ENCODE measurements at places on chromosomes 13 and 19. TPM values are rescaled to one million over a fixed set of nuclear protein-coding genes. Genes with fewer than 3 reads are reported as not detected.

The KIR2DL4 gene
- total RNA-seq = not detected

DNA sequence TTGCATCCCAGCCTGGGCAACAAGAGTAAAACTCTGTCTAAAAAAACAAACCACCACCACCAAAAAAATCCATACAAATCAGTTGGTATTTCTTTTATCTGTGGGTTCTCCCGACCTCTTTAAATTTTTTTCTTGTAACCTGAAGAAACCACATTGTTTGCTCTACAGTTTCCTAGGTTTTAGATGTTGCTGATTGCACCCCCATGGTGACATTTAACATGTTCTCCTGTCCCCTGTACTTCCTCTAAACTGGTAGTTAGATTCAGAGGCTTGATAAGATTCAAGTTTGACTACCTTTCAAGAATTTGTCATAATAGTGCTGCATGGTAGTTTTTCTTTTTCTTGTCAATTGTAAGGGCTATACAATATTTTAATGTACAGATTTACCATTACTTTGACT lies 24.0 kb downstream of the ALG5 start:
- no peak for DNase-seq

- DNase-seq = no peak
These were observed 1.2 kb downstream of the SEMA6B start for GRCh38 chr19:4557971-4558941.

The LGALS14 gene
- not detected for total RNA-seq

DNA sequence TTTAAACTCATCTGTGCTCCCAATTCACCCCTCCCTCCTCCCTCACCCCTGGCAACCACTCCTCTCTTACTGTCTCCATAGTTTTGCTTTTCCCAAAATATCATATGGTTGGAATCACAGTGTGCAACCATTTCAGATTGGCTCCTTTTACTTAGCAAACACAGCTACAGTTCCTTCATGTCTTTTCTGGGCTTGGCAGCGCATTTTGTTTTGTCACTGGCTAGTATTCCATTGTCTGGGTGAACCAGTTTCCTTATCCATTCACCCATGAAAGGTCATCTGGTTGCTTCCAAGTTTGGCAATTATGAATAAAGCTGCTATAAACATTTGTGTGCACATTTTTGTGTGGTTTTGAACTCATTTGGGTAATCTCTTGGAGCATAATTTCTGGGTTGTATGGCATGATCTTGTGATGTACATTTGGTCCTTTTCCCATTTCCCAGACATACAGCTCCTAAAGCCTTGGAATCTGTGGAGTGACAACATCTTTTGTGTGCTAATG lies 23.9 kb upstream of the GAS6 start:
- no peak for DNase-seq

The C1QTNF9B gene
- not detected for total RNA-seq

- DNase-seq = no peak
These were observed 553.9 kb upstream of the ARGLU1 start for GRCh38 chr13:107121793-107122192.

The VAV1 gene
- 75.6 TPM for total RNA-seq

- DNase-seq = no peak
These were observed 116.9 kb downstream of the DPF1 start for GRCh38 chr19:38107129-38107528.

The NRTN gene
- total RNA-seq = 0.47 TPM

DNA sequence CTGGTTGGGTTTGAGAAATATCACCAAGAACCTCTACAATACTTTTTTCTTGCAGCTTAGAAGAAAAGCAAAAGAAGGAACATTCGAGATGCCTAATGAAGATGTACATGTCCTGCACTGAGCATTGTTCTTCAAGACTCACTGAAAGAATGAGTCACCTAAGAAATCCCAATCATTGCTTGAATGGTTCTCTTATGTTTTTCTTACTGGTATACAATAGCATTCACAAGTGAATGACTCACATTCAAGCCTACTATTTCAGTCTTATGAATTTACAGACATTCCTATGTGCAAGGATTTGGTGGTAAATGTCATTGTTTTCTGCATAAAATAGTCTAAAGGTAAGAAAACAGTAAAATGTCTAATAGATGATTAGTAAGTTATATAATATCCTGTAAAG lies 594.6 kb downstream of the PCDH9 start:
- DNase-seq = no peak

The PSG11 gene
- not detected for total RNA-seq

DNA sequence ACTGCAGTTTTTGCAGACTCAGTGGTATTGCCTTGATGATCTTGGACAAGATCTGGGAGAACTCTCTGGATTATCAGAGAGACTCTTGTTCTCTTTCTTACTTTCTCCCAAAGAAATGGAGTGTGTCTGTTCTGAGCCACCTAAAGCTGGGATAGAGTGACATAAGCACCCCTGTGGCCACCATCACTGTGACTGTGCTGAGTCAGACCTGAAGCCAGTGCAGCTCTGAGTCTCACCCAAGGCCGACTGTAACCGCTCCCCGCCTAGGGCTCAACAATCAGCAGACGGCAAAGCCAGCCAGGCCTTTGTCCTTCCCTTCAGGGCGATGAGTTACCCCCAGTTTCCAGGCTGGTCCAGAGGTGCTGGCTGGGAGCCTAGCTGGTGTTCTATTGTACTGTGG lies 795.6 kb downstream of the UQCRFS1 start:
- no peak for DNase-seq

GRCh38 chr13:97371486-97372109 lies 62.4 kb upstream of the RAP2A start:
- DNase-seq = no peak

DNA sequence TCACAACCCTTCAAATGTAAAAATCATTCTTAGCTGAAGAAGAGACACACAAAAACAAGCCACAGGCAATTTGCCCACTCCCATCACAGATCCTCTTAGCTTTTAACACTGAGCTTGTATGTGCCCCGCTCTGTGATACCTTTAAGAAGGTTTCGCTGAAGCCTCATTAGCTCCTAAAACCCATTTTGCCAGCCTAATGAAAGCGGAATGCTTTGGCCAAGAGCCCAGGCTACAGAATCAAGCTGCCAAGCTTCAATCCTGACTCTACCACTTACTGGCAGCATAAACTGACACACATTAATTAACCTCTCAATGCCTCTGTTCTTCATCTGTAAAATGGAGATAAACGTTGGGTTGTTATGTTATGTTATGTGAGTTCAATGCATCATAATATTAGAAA lies 10.5 kb downstream of the ZNF112 start:
- no peak for DNase-seq

The EBI3 gene
- total RNA-seq = 26.2 TPM

GRCh38 chr13:66748712-66749111 lies 481.4 kb downstream of the PCDH9 start:
- no peak for DNase-seq

The LILRA1 gene
- not detected for total RNA-seq

DNA sequence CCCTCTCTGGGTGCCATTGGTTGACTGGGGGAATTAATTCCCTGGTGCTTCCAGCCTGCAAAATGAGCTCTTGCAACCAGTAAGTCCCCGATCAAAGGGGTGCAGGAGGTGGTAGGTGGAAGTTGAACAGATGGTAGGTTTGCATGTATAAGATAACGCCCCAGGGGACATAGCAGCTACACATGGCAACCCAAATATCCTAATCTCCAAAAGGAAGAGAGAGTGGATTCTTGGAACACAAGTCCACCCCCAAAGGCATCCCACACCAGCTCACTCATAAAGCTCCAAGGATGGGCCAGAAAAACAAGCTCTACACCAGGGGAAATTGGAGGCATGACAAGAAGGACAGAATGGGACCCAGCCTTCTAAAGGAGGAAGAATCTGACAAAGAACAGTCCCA lies 4.8 kb downstream of the CD209 start:
- no peak for DNase-seq

The TMEM145 gene
- not detected for total RNA-seq

DNA sequence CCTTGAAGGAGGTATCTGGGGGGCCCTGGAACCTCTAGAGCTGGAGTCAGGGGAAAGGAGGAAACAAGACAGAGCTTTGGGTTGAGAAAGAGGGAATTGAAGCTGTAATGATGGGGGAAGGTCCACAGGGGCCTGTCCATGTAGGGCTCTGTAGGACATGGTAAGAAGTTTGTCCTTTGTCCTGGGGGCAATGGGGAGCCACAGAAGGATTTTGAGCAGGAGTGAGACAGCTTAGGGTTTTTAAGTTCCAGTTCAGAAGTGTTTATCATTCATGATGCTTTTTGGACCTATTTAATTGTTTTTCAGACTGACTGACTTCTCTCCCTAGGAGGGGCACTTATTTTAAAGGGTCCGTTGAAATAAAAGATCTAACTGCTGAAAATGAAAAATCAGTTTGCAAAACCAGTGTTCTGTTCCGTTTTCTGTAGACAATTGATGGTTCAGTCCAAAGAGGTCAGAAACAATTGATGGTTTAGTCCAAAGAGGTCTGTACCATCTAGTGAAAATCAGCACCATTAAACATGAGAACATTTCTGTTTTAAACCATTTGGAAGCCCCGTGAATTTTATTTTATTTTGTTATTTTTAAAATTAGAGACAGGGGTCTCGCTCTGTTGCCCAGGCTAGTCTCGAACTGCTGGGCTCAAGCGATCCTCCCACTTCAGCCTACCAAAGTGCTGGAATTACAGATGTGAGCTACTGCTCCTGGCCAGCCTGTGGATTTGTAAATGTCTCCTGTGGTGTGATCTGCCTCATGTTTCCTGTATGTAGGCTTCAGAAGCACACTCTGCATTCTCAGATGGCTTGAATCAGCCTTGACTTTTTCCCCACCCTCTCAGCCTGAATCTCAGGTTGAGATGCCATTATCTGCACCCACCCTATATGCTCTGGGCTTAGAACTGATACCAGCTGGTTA lies 8.4 kb downstream of the PLD3 start:
- DNase-seq = no peak

DNA sequence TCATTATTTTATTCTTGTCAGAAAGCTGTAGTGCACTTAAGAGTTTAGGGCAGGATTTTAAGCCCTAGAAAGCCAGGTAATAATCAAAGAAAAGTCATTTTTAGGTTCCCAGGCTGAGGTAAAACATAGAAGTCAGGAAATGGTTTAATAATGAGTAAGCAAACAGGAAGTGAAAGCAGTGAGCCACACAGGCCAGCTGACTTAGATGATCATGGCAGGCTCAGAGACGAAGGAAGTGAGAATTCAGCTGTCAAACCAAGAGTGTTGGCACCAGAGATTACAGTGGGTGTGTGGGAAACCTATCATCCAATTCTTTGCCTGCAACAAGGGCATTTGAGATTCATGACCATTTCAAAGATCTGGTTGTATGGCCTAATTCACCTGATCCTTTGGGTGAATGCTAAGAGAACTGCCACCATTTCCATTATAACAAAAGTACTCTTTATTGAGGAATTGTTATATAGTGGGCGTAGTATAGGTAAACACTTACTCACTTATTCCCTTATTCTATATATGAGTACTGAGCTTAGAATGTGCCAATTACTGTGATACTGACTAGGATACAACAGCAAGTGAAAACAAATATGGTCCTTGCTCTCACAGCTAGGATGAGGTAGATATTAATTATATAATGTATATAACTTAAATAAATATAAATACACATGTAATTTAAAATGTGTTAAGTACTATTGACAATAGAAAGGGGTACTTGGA lies 103.7 kb upstream of the EDNRB start:
- DNase-seq = peak; percentile 5

DNA sequence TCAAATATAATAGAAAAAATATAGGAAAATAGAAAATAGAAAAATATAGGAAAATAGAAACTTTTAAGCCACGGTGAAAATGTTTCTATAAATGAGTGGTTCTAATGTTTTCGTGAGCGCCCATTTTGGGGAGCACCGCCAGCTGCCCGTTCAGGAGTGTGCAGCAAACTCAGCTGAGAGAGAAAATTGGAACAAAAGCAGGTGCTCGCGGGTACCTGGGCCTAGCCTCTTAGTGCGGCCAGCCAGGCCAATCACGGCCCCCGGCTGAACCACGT lies 204 bp upstream of the PDX1 start:
- DNase-seq = no peak

GRCh38 chr19:6774821-6775707 lies 2.6 kb downstream of the VAV1 start:
- DNase-seq = no peak

DNA sequence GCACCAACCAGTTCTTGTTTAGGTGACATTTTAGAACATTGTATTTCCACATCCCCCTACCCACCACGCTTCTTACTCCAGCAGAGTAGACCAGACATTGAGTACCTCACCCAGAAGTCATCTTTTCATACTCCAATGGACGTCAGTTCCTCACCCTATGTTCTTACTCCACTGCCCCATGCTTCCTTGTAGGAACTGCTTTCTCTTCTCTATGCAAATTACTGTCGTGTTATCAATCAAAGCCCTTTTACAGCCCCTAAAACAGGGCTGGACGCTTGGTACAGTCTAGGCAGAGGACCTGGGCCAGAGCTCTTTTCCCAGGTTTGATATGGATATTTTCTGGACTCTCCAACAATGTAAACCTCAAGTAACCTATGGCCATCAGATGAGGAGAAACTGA lies 58.2 kb downstream of the USP12 start:
- DNase-seq = no peak

The RASGRP4 gene
- total RNA-seq = 1.2 TPM

GRCh38 chr13:113641426-113641825 lies 16.6 kb downstream of the ATP4B start:
- DNase-seq = no peak

DNA sequence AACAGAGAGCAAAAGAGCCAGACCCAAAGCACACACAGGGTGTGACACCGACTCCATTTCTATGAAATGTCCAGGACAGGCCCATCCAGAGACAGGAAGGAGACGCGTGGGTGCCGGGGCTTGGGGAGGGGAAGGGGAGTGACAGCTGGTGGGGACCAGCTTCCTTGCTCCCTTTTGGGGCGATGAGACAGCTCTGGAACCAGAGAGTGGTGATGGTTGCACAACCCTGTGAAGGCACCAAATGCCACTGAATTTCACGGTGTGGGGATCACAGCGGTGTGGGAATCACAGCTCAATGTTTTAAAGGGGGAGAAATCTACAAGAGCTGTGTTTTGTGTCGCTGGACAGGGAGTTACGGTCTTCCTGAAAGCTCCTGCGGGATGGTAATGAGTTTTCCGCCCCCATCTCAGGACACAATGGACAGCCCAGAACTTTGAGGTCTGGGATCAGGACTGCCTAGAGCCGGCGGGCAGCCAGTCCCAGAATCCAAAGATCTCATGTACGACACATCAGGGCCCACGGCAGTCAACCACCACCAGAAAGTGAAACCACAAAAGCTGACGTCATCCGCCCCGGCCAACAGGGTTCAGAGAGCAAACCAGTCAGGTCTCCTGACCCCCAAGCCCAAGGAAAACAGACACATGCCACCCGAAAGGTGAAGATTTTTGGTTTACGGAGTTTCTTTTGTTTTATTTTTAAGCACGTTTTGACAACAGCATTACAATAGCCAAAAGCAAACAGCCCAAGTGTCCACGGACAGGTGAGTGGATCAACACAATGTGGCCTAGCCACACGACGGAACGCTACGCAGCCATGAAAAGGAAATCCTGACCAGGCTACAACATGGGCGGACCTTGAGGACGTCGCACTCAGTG lies 7.3 kb downstream of the SGTA start:
- DNase-seq = peak; percentile 70

All from activated T-cell treated with anti-CD3 and anti-CD28 coated beads, Interleukin-2, amount 50 U/mL, for 4 hours (primary cell).